A549 treated with Hydrocortisone at 1 μM for 4 hours (cell line): ENCODE measurements at places on chromosomes 12 and 14. TPM values are rescaled to one million over a fixed set of nuclear protein-coding genes. Genes with fewer than 3 reads are reported as not detected.

SUOX gene
- 7.2 to 10.2 TPM (median 9.5 TPM) in 5 replicates for total RNA-seq

ADIPOR2 gene
- 55.6 to 71.8 TPM (median 58.6 TPM) in 5 replicates for total RNA-seq

OR6C2 gene
- not detected in 5 replicates for total RNA-seq

KIF26A gene
- total RNA-seq, result 2.9 to 4.3 TPM (median 3.9 TPM) in 5 replicates

SERPINA1 gene
- 1.2 to 2.2 TPM (median 1.9 TPM) in 5 replicates for total RNA-seq
